ENCODE measurements at places on chromosomes 5 and 9. TPM values are rescaled to one million over a fixed set of nuclear protein-coding genes. Genes with fewer than 3 reads are reported as not detected.

- no peak for DNase-seq
Observed at GRCh38 chr5:150413176-150413901, 629 bp upstream of the CD74 start.

- no peak for DNase-seq
Observed at GRCh38 chr9:91680106-91680505, 256.5 kb upstream of the NFIL3 start.

The CCDC180 gene
- total RNA-seq = 2.8 TPM

The TMCO6 gene
- total RNA-seq = 9.6 TPM

Measured in mesenteric fat pad (tissue), 1 donor.